ENCODE measurements at places on chromosomes 2 and 18.

GRCh38 chr2:157900203-157900602 is 24.1 kb upstream of the ACVR1 start:
- no peak for DNase-seq

- no peak for DNase-seq
Measured at GRCh38 chr2:9657731-9658130, 26.9 kb upstream of the YWHAQ start.

GRCh38 chr18:43389163-43389562 is 111.9 kb upstream of the SYT4 start:
- no peak for DNase-seq

GRCh38 chr2:124693156-124693555 is 668.1 kb downstream of the CNTNAP5 start:
- no peak for DNase-seq

- no peak for DNase-seq
Measured at GRCh38 chr18:54672109-54672508, 81.1 kb downstream of the DYNAP start.

DNA sequence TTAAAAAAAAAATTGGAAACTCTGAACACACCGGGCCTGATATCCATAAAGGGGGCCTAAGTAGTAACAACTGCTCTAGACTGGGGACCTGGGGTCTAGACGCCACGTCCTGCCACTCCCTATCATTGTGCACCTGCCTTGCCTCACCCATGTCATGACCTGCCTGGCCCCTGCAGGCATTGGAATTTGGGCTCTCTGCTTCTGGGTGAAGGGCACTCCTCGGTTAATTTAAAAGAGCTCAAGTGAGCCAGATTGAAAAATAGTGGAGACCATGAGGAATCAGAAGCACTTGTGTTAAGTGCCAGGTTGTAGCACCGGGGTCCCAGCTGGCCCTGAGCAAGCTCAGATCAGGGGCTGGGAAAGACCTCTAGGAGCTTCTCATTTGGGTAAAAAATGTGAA is 48.1 kb downstream of the SLC4A1AP start:
- DNase-seq, result no peak

- DNase-seq, result no peak
Measured at GRCh38 chr2:73084971-73085370, 13.5 kb upstream of the SFXN5 start.

DNA sequence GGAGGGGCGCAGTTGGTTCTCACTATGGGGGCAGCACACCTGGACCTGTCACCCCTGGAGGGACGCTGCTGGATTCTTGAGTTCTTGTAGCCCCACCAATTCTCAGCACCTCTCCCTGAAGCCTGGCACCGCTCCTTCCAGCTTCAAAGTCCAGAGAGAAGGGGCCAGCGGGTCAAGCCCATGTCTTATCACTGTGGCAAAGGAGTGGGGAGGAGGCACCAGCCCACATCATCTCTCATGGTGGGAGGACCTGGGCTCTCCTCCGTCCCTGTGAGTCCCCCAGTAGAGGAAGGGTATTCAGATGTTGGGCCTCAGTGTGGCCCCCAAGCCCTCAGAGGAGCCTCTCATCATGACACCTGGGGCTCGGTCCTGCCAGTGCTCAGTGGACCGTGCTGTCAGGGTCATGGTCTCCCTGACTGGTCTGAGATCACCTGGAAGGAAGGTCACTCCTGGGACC is 67.4 kb downstream of the HS1BP3 start:
- no peak for DNase-seq

DNA sequence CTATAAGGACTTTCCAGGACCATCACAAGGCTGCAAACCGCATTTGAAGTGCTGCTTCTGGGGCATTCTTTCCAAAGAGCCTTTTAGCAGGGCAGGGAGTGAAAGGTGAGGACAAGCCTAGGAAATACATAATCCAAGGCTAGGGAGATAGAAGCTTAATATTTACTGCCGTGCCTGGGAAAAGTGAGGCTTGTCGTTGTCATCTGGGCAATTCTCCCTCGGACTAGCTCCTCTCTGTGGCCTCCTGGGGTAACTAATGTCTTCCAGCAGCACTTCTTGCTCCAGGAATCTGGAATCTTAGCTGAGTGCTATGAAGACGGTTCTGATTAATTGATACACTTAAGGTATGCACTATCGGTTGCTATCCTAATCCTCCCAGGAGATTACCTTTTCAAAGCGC is 69.3 kb upstream of the ATL2 start:
- DNase-seq, result no peak

DNA sequence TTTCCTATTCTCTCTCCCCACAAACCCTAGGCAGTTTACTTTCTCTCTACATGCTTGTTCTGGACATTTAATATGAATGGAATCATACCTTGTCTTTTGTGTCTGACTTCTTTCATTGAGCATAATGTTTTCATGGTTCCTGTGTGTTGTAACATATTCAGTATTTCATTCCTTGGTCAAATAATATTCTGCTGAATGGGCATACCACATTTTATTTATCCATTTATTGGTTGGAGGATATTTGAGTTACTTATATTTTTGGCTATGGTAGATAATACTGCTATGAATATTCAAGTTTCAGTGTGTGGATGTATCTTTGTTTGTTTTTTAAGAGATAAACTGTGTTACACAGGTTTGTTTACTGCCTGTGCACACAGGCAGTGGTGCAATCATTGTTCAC is 9.0 kb downstream of the TWSG1 start:
- no peak for DNase-seq

- DNase-seq, result no peak
Measured at GRCh38 chr2:120020554-120020953, 7.7 kb downstream of the EPB41L5 start.

DNA sequence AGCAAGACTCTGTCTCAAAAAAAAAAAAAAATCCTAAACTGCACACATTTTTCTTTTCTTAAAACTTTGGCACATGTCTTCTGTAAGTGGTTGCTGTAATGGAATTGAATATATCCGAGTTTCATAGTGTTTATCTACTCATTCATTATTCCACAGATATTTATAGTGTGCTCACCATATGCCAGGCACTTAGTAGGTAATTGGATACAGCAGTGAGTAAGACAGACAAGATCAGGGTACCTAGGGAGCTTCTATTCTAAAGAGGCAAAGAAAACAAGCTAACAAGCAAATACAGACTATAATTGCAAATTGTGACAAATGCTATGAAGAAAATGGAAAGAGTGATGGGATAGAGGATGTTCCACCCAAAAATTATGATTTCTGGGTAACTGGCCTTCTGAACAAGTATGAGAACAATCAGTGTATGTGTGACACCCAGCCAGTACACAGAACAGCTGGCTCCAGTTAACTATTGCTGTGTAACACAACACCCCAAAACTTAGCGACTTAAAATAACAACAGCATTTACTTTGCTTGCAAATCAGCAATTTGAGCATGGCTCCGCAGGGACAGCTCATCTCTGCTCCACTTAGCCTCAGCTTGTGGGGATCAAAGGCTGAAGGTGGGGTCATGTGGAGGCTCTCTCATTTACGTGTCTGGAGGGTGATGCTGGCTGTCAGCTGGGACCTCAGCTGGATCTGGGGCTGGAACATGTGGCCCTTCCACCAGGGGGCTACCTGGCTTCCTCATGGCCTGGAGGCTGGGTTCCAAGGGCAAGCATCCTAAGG is 224.9 kb downstream of the INSIG2 start:
- no peak for DNase-seq

GRCh38 chr2:212644195-212644837 is 105.7 kb upstream of the ERBB4 start:
- no peak for DNase-seq

DNA sequence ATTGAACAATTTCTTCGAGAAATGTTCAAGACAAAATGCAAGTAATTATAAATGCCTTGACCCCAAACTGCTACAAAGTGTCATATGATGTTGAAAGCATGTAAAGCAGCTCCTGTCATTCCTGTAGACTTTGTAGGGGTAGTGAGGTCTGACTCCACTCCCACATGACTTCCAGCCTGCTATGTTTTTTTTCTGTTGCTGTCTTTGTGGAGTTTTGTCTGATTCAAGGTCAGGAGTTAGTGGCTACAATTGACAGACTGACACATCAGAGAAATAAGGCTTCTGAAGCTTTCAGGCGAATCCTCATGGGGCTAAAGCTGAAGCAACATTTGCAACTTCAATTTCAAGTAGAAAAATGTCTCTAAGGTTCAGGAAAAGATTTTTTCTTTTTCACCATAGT is 63.9 kb upstream of the CCDC195 start:
- no peak for DNase-seq

- no peak for DNase-seq
Measured at GRCh38 chr2:120857931-120858330, 122.3 kb downstream of the GLI2 start.

GRCh38 chr2:228493852-228494251 is 312.4 kb upstream of the SPHKAP start:
- DNase-seq, result no peak

- DNase-seq, result no peak
Measured at GRCh38 chr2:232586943-232587505, 36.5 kb downstream of the EIF4E2 start.

GRCh38 chr2:54524226-54524991 is 68.3 kb downstream of the SPTBN1 start:
- DNase-seq, result no peak

DNA sequence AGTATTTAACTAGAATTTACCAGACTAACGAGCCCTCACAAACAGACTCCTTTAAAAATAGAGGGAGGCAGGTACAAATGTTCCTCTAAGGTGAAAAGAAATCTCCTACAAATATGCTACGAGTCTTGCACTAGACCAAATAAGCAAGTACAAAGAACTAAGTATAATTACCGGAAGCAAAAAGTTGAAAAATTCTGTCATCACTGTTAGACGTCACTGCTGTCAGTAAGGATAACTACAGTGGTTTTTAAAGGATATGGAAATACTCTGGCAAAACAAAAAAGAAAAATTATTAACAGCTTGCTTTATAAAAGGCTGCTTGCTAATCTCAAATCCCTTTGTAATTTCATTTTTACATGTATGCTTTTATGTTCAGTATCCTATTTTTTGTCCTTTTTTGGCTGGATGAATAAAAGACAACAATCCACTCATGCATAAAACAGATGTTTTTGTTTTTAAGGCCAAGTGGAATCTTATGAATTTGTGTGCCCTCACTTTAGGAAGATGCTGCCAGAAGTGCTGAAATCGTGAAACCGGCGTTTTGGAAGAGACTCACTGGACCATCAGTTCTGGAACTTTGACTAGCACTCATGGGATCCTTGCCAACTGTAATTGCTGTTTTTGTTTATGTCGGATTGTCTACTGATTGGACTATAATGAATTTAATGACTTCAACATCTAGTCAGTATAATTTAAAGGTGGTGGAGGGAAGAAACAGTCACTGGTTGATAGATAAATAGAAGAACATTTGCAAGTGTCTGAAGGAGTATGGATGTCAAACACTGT is 6.7 kb downstream of the ZNF521 start:
- DNase-seq, result no peak

- DNase-seq, result no peak
Measured at GRCh38 chr2:55156326-55156725, 75.8 kb downstream of the CLHC1 start.

- no peak for DNase-seq
Measured at GRCh38 chr2:34306745-34307144, 707.6 kb upstream of the FAM98A start.

All from HL-60 (cell line).